ENCODE measurements at places on chromosomes 13 and 19.

GRCh38 chr13:107866032-107866940, 349.1 kb downstream of the LIG4 start:
- no peak for DNase-seq

- DNase-seq: no peak
Measured at GRCh38 chr19:18776736-18777135, 14.4 kb downstream of the COMP start.

- DNase-seq: no peak
Measured at GRCh38 chr13:99587021-99587420, 85.7 kb downstream of the TM9SF2 start.

GRCh38 chr13:23915308-23915707, 18.0 kb upstream of the C1QTNF9B start:
- DNase-seq: no peak

Data from CD4-positive, alpha-beta T cell (primary cell).